ENCODE measurements at places on chromosomes 1 and 21. TPM values are rescaled to one million over a fixed set of nuclear protein-coding genes. Genes with fewer than 3 reads are reported as not detected.

- DNase-seq = no peak
These were observed 7.9 kb downstream of the HLX start for GRCh38 chr1:220887202-220887519.

DNA sequence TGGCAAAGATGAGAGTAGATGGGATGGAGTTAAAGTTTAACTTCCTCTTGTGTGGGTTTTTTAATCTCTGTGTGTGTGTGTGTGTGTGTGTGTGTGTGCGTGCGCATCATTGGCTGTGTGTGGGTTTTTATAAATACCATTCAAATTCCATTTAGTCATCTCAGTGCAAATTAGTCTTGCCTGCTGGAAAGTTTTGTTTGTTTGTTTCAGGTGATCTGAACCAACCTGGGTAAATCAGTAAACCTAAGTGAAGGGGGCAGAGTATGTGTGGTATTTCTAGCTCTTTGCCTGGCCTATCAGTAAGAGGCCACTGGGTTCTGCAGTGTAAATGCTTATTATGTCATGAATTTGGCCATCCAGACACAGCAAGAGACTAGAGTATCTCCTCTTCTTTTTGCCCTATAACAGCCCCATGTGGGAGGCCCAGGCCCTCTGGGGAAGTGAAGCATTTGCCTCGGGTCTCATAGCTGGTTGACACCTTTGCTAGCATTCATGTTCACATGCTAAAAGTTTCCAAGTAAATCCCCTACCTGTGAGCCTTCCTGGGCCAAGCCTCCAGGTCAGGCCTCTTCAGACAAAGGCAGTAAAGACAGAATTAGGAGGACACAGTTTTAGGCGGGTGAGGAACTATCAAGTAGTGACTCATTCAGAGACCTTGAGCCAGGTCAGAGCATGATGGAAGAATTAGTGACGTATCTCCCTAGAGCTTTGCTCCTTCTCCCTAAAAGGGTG is 14.7 kb downstream of the INTS3 start:
- no peak for DNase-seq

- peak; percentile 95 for DNase-seq
These were observed 8.7 kb downstream of the PLEKHA6 start for GRCh38 chr1:204350857-204351573.

DNA sequence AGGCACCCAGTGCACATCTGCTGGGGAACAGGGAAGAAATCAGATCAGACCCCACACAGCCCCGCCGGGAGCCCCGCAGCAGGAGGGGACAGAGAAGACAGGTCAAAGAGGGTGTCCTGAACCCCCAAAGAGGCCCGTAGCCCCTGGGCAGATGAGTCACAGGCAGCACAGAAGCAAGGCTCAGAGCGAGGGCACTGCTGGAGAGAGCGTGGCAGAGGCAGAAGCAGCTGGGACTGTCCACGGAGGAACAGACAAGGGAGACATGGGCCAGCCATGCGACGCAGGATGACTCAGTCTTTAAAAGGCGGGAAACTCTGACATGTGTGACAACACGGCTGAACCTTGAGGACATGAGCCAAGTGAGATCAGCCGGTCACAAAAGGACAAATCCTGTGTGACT is 14.5 kb upstream of the PRDM16 start:
- no peak for DNase-seq

GRCh38 chr1:50812346-50812745 is 147.7 kb downstream of the FAF1 start:
- no peak for DNase-seq

GRCh38 chr1:80666073-80666472 is 1134.7 kb upstream of the ADGRL2 start:
- DNase-seq = no peak

DNA sequence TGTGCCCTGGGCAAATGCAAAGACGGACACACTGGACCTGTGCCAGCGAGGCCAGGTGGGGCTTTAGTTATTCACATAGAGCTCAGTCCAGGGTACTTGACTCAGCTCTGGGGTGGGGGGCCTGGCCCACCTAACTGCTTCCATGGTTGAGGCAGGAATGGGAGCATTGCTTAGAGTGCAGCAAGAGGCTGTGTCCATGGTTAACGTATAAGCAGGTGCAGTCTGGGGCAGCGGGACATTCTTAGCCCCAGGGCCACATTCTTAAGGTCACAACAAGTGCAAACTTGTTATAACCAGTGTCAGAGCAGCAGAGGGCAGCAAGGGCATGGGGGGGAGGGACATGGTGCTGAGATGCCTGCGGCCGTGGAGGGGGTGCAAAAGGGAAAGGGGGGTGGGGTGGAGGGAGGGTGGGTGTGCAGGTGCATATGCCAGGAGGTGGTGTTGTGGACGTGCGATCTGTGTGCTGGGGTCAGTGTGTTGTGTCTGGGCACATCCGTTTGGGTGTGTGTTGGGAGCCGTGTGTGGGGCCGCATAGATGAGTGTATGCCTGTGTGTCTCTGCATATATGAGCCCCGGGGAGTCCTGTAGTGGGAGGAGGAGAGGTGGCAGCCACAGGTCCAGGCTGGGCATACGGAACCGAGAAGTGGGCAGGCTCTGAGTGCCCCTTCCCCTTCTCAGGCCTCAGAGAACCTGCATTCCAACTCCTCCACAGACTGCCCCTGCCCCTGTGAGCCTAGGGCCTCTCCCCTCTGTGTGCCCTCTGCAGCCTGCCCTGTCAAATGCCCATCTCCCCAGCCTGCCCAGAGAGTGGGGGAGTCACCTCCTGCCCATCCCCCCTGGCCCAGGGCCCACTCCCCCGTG is 8.4 kb downstream of the KCNJ10 start:
- DNase-seq = peak; percentile 71

- no peak for DNase-seq
These were observed 108.6 kb downstream of the OLFML2B start for GRCh38 chr1:161915051-161915503.

- no peak for DNase-seq
These were observed 193.6 kb downstream of the RGS7 start for GRCh38 chr1:241163363-241163762.

- DNase-seq = no peak
These were observed 42.1 kb upstream of the HUNK start for GRCh38 chr21:31830701-31831100.

DNA sequence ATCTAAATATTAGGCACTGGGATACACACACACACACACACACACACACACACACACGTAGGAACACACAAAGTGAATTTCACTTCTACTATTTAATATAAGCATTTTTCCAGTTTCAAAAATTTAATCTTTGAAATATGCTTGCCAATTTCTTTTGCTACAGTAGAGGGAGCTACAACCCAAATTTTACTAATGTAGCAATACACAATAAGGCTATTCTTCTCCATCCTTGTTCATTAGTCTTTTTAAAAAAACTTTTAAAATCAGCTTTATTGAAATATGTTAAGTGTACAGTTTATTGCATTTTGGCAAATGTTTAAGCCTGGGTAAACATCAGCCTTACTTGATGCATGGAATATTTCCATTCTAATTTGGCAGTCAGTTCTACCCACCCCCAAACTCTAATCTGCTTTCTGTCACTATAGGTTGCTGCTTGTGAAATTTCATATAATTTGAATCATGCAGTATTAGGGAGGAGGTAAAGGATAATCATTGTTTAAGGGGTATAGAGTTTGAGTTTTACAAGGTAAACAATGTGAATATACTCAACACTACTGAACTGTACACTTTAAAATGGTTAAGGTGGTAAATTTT is 93.0 kb upstream of the TENT5C start:
- DNase-seq = no peak

DNA sequence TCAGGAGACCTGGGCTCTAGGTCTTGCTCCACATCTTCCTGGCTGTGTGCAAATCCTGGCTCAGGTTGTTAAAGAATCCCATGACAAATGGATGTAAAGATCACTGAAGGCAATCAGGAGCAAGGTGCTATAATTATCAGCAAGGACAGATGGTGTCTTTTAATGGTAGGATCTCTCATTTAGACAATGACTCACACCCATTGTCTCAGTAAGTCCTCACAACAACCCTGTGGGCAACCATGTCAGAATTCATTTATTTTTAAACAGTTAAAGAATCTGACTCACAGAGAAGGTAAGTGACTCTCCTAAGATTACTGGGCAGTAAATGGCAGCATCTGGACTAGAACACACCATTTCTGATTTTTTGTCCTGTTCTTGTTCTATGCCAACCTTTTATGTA is 32.8 kb downstream of the RNASEL start:
- DNase-seq = no peak

GRCh38 chr21:33947451-33948095 is 32.0 kb upstream of the ATP5PO start:
- peak; percentile 83 for DNase-seq

GRCh38 chr1:34441259-34442069 is 264.8 kb downstream of the C1orf94 start:
- peak; percentile 40 for DNase-seq

- peak; percentile 68 for DNase-seq
These were observed 769 bp downstream of the GALE start for GRCh38 chr1:23799570-23800399.

GRCh38 chr21:25107708-25108107 is 499.6 kb downstream of the MRPL39 start:
- DNase-seq = no peak

DNA sequence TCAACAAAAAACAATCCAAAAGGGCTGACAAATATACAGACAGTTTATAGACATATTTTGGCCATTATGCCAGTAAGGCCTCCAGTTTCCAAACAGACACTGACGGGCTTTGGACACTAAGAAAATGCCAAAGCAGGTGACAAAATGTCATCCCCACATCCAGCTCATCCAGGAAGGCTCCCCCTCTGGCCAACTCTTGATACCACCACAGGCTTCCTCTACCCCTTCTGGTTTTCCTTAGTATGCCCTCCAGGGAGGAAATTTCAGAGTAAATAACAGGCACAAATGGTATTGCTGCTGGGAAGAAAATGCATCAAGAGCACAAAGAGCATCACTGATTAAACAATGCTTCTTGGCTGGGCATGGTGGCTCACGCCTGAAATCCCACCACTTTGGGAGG is 225.3 kb downstream of the VAV3 start:
- no peak for DNase-seq

DNA sequence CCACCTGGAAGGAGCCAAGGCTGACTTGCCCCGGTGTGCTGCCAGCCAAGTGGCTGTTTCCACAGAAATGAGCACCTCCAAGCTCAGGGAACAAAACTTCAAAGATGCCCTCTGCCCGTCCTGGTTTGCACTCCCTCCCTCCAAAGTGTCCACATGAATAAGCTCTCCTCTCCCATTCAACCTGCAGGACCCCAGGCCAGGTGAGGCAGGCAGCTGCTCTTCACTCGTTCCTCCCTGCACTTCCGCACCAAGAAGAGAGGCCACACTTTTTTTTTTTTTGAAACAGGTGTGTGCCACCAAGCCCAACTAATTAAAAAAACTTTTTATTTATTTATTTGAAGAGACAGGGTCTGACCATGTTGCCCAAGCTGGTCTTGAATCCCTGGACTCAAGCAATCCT is 18.5 kb upstream of the CLIC4 start:
- DNase-seq = no peak

- DNase-seq = no peak
These were observed 154.8 kb downstream of the SLC45A1 start for GRCh38 chr1:8472668-8473067.

GRCh38 chr1:159088050-159088449 is 11.5 kb upstream of the AIM2 start:
- DNase-seq = no peak

- no peak for DNase-seq
These were observed 31.3 kb downstream of the SMAP2 start for GRCh38 chr1:40404670-40405462.

- DNase-seq = no peak
These were observed 27.0 kb downstream of the ST6GALNAC3 start for GRCh38 chr1:76101548-76101947.

- DNase-seq = no peak
These were observed 30.7 kb downstream of the VCAM1 start for GRCh38 chr1:100750005-100750885.

DNA sequence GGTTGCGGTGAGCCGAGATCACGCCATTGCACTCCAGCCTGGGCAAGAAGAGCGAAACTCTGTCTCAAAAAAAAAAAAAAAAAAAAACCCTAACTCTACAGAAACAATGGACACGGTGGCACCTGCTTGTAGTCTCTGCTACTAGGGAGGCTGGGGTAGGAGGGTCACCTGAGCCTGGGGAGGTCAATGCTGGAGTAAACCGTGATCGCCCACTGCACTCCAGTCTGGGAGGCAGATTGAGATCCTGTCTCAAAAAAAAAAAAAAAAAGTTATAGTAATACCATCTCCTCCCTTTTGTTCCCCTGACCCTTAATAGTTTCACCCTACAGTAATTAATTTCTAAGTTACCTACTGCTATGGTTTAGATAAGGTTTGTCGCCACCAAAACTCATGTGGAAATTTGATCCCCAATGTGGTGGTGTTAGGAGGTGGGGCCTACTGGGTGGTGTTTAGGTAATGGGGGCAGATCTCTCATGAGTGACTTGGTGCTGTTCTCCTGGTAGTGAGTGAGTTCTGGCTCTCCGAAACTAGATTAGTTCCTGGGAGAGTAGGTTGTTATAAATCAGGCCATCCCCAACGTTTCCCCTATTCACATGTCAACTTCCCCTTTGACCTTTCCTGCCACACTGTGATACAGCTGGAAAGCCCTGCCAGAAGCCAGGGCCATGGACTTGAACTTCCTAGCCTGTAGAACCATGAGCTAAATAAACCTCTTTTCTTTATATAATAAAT is 9.8 kb downstream of the FBXO42 start:
- DNase-seq = no peak

GRCh38 chr1:7422081-7422480 is 349.0 kb upstream of the VAMP3 start:
- no peak for DNase-seq

GRCh38 chr1:224168859-224169380 is 14.1 kb upstream of the DEGS1 start:
- DNase-seq = no peak

DNA sequence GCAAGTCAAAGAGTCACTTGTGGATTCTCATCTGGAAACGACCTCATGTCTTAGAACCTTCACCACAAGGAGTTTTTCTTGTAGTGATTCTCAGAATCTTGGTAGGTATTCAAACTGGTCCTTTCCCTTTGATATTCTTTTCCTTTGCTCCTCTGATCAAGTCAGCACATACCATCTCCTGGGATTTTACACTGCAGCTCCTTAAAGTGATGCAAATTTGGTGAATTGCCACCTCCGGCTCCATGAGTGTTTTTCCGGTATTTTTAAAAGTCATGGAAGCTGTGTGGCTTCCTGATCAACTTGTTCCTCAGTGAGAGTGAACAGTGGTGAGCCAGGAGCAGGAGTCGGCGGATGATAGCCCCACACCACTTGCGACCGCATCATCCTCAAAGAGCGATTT is 182.1 kb upstream of the DAB1 start:
- DNase-seq = no peak

- peak; percentile 87 for DNase-seq
These were observed 8.8 kb upstream of the ID3 start for GRCh38 chr1:23567996-23568607.

Gene LAPTM5
- 23.5 TPM for polyA plus RNA-seq

Gene GJA8
- polyA plus RNA-seq = not detected

Gene MANEAL
- 4.6 TPM for polyA plus RNA-seq

Gene CELA2B
- not detected for polyA plus RNA-seq

Gene NTRK1
- polyA plus RNA-seq = 1.3 TPM

Gene SAMD13
- 2.9 TPM for polyA plus RNA-seq

Gene LDLRAD1
- polyA plus RNA-seq = not detected

Gene LDLRAP1
- polyA plus RNA-seq = 14.4 TPM

Gene SPRR2F
- polyA plus RNA-seq = not detected

Gene MTOR
- 16.0 TPM for polyA plus RNA-seq

Gene PALMD
- polyA plus RNA-seq = 10.1 TPM

Gene HFM1
- polyA plus RNA-seq = 1.2 TPM

Gene B3GALT2
- polyA plus RNA-seq = 2.2 TPM

Gene SPATA21
- polyA plus RNA-seq = not detected
